Pancreas (tissue), 10 donors: ENCODE measurements at places on chromosomes 1 and 21.

- DNase-seq = peak; percentile 45
These were observed 31.1 kb downstream of the CNST start for GRCh38 chr1:246597340-246597739.

DNA sequence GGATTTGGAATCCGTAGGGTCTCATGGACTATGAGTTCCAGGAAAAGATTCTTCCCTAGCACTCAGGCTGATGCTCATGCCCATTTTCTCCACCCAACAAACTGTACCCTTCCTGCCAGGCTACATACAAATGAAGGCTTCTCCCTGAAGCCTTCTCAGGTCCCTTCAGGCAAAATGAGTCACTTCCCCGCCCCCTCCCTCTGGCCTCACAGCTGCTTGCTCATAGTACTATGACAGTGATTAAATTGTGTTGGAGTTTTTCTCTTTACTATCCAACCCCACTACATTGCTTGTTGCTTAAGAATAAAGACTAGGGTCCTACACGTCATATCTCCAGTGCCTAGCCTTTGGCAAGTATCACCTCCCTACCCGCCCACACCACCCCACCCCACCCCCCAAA is 207.6 kb upstream of the NFIA start:
- no peak for DNase-seq

GRCh38 chr1:248892590-248892989 is 13.4 kb upstream of the PGBD2 start:
- no peak for DNase-seq

- no peak for DNase-seq
These were observed 1.8 kb downstream of the USP24 start for GRCh38 chr1:55213151-55213884.

- DNase-seq = no peak
These were observed 1.7 kb downstream of the TNFSF4 start for GRCh38 chr1:173205146-173206051.

DNA sequence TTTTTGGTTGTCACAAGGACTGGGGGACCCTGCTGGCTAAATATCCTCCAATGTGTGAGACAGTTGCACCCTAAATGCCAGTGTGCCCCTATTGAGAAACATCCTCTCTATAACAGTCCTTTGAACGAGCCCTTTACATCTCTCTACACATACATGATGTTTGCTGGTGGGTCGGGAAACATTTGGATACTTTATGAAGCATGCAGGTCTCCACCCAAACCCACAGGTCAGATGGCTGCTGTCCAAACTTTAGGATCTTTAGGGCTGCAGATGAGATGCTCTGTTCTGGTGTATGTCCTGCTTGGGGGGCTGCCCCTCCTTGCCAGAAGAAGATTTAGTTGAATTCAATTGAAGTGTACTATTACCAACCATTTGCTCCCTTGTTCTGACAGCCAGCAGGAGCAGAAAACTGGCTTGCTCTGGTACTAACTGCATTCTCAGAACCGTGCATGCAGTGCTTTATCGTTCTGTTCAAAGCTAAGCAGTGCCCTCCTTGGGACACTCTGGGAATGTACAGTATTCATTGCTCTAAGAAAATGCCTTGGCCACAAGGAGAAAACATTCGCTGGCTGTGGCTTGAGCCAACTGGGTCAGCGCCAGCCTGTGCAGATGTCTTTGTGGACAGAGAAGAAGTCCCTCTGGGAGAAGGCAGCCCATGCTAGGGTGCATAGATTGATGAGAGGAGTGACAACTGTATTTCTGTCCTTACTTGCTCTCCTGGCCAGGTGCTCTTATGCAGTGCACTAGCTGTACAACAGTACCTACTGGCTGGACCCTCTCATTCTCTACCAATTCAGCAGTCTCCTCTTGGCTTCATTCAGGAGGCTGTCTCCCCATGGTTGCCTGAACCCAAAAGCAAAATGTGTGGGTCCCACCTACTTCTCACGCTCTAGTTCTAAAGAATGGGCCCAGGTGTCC is 61.4 kb upstream of the DIRAS3 start:
- peak; percentile 65 for DNase-seq

DNA sequence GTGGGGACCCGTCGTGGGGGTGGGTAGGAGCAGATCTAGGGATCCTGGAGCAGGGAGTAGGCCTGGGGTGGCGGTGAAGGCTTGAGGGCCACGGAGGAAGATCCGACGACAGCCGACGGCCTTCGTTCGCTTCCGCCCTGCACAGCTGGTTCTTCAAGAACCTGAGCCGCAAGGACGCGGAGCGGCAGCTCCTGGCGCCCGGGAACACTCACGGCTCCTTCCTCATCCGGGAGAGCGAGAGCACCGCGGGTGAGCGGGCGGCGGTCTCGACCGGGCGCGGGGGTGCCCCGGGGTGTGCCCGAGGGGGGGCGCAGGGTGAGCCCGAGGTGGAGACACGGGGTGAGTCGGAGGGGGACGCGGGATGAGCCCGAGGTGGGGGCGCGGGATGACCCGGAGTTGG is 16.5 kb upstream of the HDAC1 start:
- DNase-seq = peak; percentile 64

- no peak for DNase-seq
These were observed 3.9 kb upstream of the SLC27A3 start for GRCh38 chr1:153771261-153771660.

GRCh38 chr21:36773117-36773516 is 74.2 kb downstream of the SIM2 start:
- DNase-seq = peak; percentile 96

GRCh38 chr21:35359076-35359475 is 310.0 kb upstream of the RUNX1 start:
- no peak for DNase-seq

DNA sequence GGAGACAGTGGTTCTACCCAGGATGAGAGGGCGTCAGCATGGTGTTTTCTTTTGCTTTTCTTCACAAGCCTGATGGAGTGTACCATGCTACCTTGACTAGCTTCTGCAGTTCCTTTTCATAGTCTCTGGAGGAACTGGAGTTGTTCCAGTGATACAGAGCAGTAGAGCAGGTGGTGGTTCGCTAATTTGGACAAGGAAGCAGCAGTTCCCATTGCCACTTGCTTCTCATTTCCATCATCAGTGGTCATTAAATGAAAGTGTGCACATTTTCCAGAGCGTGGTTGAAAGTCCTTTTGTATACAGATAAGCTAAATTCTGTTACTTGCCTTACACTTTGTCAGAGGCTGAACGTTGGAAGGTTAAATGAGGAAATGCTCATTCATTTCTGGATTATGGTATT is 182.3 kb downstream of the C1orf21 start:
- no peak for DNase-seq

DNA sequence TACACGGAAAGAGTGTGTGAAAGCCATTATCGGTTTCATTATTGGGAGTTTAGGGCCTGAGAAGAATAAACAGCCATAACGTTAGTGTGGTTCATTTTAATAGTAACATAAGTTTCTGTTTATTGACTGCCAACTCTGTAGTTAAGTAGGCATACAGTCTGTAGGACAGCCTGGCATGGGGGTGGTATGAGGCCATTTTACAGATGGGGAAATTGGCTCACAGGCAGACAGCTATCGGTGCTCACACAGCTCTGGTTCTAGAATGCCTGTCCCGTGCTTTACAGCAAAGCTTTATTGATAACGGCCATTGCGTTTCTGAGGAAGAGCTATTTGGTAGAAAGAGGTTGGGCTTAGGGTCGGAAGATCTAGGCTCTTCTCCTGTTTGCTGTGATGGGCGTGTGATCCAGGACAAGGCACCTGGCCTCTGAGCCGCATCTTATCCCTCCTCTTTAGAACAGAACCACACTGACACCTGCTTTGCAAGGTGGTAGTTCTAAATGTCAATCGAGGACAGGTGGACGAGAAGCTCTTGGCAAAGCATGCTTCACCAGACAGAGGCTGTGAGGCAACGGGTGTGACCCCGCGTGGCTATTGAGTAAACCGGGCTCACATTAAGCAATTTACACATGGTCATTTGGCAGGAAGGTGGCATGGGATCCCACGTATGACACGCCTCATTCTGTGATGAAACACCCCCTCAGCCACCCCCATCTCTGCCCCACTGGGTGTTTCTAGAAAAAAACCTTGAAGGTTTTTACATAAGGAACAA is 14.9 kb downstream of the ETS2 start:
- DNase-seq = no peak

DNA sequence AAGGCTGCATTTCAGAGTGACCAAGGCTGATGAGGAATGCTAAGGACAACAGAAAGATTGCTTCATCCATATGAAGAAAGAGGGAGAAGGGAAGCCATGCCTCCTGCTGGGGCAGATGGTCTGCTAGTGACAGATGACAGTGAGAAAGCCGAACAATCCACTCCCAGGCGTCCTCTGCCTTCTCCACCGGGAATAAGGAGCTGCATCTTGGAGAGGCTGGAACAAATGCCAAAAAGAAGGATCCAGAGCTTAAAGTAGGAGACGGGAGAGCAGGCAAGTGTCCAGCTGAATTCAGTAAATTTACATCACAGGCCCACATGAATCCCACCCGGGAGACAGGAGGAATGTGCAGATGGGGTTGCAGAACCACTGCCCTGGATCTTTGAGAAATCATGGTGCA is 33.4 kb downstream of the DDX20 start:
- no peak for DNase-seq

GRCh38 chr1:87834941-87835340 is 506.3 kb downstream of the LMO4 start:
- DNase-seq = no peak

GRCh38 chr1:19974822-19975416 is 4.5 kb downstream of the PLA2G2A start:
- no peak for DNase-seq

DNA sequence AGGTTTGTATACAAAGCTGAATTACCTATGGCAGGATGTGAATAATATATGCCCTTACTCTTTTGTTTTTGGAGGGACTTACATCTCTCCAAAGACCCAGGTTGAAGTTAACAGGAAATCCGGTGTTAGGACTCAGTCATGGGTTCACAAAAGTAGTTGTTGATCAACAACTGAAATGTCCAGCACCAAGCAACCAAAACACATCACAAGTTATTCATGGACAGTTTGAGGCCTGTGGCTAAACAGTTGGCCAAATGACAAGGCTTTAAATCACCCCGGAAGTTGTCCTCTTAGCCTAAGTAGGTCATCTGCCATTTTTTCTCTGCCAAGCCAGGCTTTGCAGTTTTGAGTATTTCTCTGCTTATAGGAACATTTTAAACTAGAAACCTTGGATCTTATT is 89.9 kb downstream of the CD247 start:
- no peak for DNase-seq

DNA sequence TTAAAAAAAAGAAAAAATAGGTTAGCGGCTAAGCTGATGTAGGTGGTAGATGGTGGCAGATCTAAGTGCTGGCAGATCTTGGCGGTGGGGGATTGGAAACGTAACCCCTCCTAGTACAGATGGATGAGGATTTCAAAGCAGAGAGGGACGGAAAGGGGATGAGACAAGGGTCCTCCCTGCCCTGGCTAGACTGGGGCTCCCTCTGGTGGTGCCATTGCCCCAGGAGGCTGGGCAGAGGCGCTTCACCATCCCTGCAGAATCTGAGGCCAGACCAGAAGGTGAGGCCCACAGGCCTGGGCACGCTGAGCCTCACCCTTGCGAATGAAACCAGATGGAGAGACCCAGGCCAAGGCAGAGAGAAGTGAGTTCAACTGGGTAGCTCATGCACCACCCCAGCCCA is 7.0 kb upstream of the PLEKHA6 start:
- no peak for DNase-seq

- DNase-seq = no peak
These were observed 6.2 kb downstream of the DAP3 start for GRCh38 chr1:155695072-155695471.

DNA sequence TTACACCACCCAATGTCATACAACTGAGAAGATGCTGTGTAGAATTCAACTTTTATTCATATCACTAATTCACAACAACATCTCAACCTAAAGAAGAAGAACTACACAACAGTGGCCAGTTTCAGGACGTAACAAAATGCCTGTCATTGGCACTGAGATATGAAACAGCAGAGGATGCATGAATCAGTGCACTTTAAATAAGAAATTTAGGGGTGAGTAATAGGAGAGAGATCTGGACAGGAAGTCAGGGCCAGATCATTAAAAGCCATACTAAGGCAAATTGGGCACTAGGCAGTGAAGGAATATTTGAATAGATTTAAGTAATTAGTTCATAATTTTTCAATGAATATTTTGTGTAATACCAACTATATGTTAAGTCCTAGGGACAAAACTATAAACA is 510.5 kb downstream of the PLPP3 start:
- DNase-seq = no peak

DNA sequence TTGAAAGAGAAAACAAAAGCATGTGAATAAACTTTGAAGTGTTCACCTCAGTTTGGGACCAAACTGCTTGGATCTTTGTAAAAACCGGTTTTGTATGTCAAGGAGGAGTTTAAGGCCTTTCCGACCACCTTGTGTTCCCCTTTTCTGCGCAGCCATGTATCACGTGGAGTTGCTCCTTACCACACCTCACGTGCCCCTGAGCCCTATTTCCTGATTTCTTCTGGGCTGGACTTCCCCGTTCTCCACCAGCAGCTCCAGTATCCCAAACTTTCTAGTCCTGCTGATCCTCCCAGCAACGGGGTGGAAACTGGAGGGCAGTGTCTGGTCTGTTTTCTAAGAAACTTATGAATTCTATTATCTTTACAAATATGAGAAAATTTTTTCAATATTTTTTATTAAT is 1.6 kb upstream of the SH3D21 start:
- no peak for DNase-seq

GRCh38 chr1:185864331-185864730 is 130.1 kb downstream of the HMCN1 start:
- no peak for DNase-seq

DNA sequence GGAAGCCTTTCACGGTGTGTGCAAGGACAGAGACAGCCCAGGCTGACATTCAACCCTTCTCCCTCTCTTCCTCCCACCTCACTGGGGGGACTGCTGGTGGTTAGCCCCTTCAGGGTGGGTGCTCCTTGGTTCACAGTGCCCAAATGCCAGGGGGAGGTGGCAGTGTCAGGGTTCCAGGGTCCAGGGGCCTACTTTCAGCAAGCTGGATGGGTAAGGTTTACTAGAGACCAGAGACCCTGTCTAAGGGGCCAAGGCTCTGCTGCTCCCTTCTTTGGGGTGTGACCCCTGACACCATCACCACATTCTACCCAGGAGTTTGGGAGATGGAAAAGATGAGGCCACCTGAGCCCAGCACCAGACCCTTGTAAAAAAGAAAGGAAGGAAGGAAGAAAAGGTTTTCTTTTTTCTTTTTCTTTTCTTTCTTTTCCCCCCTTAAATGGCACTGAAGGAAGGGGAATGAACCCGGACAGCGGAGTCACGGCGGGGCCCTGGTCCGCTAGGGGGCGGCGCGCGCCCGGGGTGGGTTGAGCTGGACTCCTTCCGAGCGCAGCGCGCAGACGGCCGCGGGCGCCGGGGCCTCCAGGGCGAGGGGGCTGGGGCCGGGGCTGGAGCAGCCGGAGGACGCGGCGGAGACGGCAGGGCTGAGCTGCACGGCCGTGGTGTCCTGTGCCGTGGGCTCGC is 18.8 kb downstream of the KNCN start:
- peak; percentile 89 for DNase-seq

GRCh38 chr1:39255222-39255621 is 50.7 kb downstream of the MACF1 start:
- DNase-seq = no peak

DNA sequence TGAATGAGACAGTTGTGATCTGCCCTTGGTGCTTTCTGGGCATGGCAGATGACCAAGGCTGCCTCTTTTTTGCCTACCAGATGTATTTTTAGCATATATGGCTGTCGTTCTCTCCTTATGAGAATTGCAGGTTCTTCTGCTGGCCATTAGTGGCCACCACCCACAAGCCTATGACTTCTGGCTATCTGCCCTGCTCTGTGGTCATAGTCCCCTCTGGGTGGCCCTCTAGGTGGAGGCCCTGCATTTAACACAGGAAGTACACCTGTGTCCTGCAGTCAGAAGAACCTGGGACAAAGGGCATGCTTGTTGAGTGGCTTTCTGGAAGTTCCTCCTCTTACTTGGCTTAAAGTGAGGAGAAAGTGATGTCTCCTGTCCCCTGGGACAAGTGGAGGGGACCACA is 6.5 kb downstream of the FCAMR start:
- DNase-seq = no peak
